ENCODE measurements at places on chromosomes 6 and 20.

DNA sequence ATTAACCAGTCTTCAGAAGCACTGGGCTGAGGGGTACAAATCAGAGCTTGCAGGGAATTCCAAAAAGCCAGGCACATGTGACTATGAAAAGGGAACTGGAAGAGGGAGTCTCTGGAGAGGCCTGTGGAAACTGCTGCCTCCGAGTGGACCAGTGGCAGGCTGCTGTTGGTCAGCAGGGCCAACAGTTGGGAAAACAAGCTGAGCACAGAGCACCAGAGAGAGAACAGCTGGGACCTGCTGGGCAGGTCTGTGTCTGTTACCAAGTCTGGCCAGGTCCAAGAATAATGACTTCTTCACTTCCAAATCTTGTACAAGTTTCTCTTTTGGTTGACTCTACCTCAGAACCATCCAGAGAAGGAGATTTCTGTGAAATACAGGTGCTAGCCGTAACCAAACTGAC is 81.4 kb downstream of the LIN28B start:
- DNase-seq: no peak

GRCh38 chr20:34180460-34181120 is 60.6 kb upstream of the ASIP start:
- DNase-seq: no peak

- no peak for DNase-seq
These were observed 104.8 kb downstream of the SOBP start for GRCh38 chr6:107594736-107595135.

DNA sequence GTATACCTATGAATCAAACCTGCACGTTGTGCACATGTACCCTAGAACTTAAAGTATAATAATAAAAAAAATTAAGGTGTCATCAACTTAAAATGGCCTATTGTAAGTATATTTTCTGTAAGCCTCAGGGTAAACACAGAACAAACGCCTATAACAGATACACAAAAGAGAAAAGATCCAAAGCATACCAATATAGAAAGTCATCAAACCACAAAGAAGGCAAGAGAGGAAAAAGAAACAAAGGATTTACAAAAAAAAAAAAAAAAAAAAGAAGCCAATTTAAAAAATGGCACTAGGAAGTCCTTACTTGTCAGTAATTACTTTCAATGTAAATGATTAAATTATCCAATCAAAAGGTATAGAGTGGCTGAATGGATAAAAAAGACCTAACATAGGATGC is 24.6 kb upstream of the ASF1A start:
- DNase-seq: no peak

DNA sequence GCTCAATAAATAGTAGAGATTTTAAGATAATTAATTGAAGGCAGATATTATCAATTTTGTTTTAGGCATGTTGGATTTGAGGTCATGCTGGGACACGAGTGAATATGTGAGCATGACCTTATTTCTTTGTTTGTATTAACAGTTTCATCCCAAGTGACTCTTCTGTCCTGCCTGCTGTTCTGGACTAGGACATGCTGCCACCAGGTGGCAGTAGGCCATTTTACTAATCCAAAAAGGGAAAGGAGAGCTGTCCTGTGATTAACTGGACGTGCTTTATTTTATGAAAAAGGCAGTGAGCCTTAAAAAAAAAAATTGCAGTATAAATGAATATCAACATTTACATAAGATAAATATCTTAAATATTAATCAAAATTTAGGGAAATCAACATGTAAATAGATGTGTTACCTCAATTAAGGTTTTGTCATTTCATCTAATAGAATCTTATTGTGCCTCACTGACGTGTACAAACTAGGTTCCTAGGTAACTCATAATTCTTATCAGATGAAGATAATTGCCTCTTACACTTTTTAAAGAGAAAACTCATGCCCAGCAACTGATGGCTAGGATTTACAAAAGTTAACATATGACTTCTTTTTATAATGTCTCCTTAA is 49.8 kb downstream of the FRK start:
- peak; percentile 15 for DNase-seq

DNA sequence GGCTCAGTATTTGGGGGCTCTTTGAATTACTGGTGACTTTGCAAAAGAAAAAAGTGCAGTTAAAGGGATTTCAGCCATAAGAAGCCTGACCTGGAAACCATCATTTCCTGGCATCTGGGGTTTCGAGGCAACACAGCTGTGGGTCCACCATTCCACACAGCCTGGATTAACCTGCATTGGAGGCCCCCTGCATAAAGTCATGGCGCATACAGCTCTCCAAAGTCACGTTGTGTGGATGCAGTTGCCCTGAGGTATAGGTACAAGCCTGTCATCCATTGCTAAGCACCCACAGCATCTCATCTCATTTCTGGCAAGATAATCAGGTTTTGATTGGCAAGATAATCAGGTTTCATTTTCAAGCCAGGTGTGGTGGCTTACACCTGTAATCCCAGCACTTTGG is 54.5 kb upstream of the TAGAP start:
- DNase-seq: no peak

- no peak for DNase-seq
These were observed 958 bp downstream of the MLIP start for GRCh38 chr6:54112151-54112650.

Measured in NK-92 treated with Interleukin-12 subunit alpha and Interleukin-12 subunit beta, amount 100 ng/mL, for 24 hours (cell line).